ENCODE measurements at places on chromosomes 12 and 14. TPM values are rescaled to one million over a fixed set of nuclear protein-coding genes. Genes with fewer than 3 reads are reported as not detected.

- DNase-seq: no peak
- H3K4me1 ChIP-seq: peaks cover 23% of the 10 kb centered on the region
- H3K36me3 ChIP-seq: no peaks in the 10 kb centered on the region
Measured at GRCh38 chr12:53974084-53975063, at the start of gene HOTAIR. TSS of gene HOTAIR (minus strand) at chr12:53974954.

DNA sequence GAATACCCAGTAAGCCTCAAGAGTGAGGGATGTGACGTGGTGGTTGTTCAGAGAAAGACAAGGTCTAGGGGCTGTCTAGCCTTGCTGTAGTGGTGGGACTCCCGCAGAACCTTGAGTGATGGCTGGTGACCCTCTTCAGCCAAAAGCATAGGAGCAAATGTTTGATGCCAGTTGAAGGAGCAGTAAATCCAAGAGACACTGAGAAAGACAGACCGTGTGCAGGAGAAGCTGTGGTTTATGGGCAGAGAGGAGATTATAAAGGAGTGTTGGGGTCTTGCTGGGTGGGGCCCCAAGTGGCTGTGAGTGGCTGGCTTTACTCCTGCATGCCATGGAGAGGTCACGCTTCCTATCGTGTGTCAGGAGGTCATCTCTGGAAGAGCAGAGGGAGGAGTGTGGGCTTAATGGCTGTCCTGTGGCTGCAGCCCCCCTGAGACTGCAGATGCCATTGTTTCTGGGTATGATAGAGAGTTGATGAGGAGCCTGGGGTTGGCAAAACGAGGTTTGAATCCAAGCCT lies 152.0 kb upstream of the CCND2 start:
- DNase-seq: no peak
- H3K36me3 ChIP-seq: no peaks in the 10 kb centered on the region
- H3K4me3 ChIP-seq: no peak overlapping the region
- H3K4me1 ChIP-seq: peaks cover 16% of the 10 kb centered on the region
- H3K27me3 ChIP-seq: no peaks in the 10 kb centered on the region

GRCh38 chr12:6539707-6540134 lies 5.4 kb downstream of the GAPDH start:
- peaks cover 58% of the 10 kb centered on the region for H3K36me3 ChIP-seq
- peak overlapping the region; percentile 44 for H3K4me3 ChIP-seq

The NANOG gene
- 330 TPM for total RNA-seq

GRCh38 chr12:93419388-93420034 lies 22.2 kb downstream of the UBE2N start:
- DNase-seq: no peak
- H3K4me3 ChIP-seq: no peak overlapping the region
- peaks cover under 1% of the 10 kb centered on the region for H3K36me3 ChIP-seq
- H3K4me1 ChIP-seq: peaks cover 67% of the 10 kb centered on the region
- no peaks in the 10 kb centered on the region for H3K27me3 ChIP-seq

The CD163L1 gene
- 0.32 TPM for total RNA-seq

GRCh38 chr12:104656383-104656782 lies 199.6 kb downstream of the CHST11 start:
- no peak for DNase-seq
- H3K27me3 ChIP-seq: no peaks in the 10 kb centered on the region
- peaks cover 58% of the 10 kb centered on the region for H3K4me1 ChIP-seq
- no peak overlapping the region for H3K27ac ChIP-seq
- no peak overlapping the region for H3K4me3 ChIP-seq

The KRT83 gene
- not detected for total RNA-seq

GRCh38 chr14:24895243-24895583 lies 154.7 kb downstream of the STXBP6 start:
- no peaks in the 10 kb centered on the region for H3K27me3 ChIP-seq
- H3K4me1 ChIP-seq: no peaks in the 10 kb centered on the region
- no peak for DNase-seq
- H3K27ac ChIP-seq: no peak overlapping the region

The RNF212B gene
- total RNA-seq: 0.46 TPM

The COQ5 gene
- 44.5 TPM for total RNA-seq

- H3K4me1 ChIP-seq: peaks cover 30% of the 10 kb centered on the region
- peak overlapping the region; percentile 26 for H3K4me3 ChIP-seq
- peaks cover 54% of the 10 kb centered on the region for H3K36me3 ChIP-seq
- H3K27ac ChIP-seq: no peak overlapping the region
- H3K27me3 ChIP-seq: peaks cover 55% of the 10 kb centered on the region
- no peak for DNase-seq
Measured at GRCh38 chr12:130219929-130220705, 57.9 kb downstream of the FZD10 start.

GRCh38 chr14:104507443-104507842 lies 72.1 kb upstream of the C14orf180 start:
- H3K4me3 ChIP-seq: no peak overlapping the region
- H3K36me3 ChIP-seq: peaks cover 8% of the 10 kb centered on the region
- no peak overlapping the region for H3K27ac ChIP-seq
- DNase-seq: no peak
- no peaks in the 10 kb centered on the region for H3K27me3 ChIP-seq

DNA sequence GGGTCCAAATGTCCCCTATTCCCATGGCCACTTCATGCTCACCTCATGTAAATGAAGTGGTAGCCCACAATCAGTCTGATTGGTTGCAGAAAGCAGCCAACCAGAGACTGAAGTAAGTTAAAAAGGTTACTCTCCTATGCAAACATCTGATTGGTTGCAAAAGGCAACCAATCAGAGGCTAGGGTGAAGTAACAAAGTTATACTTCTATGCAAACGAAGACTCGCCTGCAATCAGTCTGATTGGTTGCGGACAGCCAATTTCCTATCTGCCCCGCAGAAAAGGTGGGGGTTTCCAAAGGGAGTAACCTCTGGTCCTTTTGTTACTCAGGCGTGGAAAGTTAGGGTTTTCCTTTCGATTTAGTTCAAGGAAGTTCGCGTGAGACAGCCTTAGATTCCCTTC lies 208.1 kb upstream of the NEDD1 start:
- H3K27me3 ChIP-seq: no peaks in the 10 kb centered on the region
- no peak for DNase-seq
- H3K4me3 ChIP-seq: no peak overlapping the region
- no peak overlapping the region for H3K27ac ChIP-seq

- no peak for DNase-seq
- peak overlapping the region; percentile 19 for H3K27ac ChIP-seq
- peaks cover 64% of the 10 kb centered on the region for H3K4me1 ChIP-seq
- H3K4me3 ChIP-seq: peak overlapping the region; percentile 95
- no peaks in the 10 kb centered on the region for H3K27me3 ChIP-seq
Measured at GRCh38 chr14:61699027-61699426, 3.7 kb downstream of the HIF1A start.

GRCh38 chr12:67773896-67774295 lies 125.4 kb downstream of the DYRK2 start:
- DNase-seq: no peak
- peak overlapping the region; percentile 44 for H3K4me3 ChIP-seq
- H3K27ac ChIP-seq: peak overlapping the region; percentile 99
- peaks cover 7% of the 10 kb centered on the region for H3K27me3 ChIP-seq
- peaks cover 32% of the 10 kb centered on the region for H3K4me1 ChIP-seq

GRCh38 chr12:30598889-30599288 lies 96.8 kb downstream of the IPO8 start:
- no peak overlapping the region for H3K4me3 ChIP-seq
- no peaks in the 10 kb centered on the region for H3K27me3 ChIP-seq
- H3K4me1 ChIP-seq: no peaks in the 10 kb centered on the region
- no peak overlapping the region for H3K27ac ChIP-seq
- peaks cover 25% of the 10 kb centered on the region for H3K36me3 ChIP-seq
